ENCODE measurements at places on chromosomes 2 and 18.

DNA sequence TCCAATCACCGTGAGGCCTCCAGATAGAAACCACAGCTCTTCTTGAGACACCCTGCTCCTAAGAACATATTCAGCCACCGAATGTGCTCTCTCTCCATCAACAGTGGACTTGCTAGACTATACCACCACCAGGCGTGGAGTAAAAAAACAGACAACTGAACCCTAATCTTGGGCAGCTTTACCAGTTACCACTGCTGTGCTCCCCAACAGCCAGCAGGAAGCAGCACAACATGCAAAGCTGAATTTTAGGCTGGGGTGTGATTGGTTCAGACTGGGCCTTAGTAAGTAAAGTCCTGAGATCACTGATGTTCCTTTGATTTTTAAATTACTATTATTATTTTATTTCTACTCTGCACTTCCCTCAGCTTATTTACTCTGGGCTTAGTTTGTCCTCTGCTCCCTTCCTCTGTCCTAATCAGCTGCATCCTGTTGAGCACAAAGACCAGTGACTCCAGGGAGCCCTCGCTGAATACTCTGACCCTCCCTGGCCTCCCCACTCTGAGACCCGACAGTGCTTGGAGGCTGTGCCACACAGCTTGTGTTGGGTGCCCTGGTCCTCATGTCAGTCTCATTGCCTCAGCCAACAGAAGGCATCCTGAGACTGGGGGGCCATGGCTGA is 21.9 kb downstream of the MRPL35 start:
- DNase-seq: peak; percentile 59

DNA sequence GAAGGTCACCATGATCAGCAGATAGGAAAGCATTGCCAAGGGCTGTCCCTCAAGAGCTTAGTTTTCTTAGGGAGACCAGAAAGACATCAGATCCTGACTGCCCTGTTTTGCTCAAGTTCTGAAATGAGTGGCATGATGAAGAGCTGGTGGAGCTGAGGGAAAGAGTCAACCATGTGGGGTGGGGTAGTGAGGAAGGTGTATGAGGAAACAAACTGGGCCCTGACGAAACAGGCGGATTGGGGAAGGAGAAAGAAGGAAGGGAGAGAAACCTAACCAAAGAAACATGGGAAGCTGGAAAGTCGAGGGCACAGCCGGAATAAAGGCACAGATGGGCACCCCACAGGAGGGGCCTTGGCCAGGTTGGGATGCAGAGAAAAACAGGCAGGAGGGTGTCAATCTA is 8.0 kb downstream of the TGOLN2 start:
- DNase-seq: no peak

DNA sequence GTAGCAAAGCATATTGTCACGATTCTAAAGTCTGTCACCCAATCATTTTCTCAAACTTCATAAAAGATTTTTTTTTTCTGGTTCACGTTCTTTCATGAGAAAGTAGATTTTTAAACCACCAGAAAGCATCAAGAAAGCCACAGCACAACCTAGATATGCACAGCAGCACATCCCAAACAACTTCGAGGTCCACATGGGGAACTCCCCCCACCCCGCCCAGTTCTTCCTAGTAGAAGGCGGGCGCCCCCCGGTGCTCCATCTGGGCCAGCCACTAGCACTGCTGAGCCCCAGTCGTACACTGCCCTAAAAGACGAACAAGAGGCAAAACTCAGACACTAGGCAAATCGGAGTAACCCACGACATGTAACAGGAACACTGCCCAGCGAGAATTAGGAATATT is 15.5 kb downstream of the HDLBP start:
- DNase-seq: peak; percentile 43

DNA sequence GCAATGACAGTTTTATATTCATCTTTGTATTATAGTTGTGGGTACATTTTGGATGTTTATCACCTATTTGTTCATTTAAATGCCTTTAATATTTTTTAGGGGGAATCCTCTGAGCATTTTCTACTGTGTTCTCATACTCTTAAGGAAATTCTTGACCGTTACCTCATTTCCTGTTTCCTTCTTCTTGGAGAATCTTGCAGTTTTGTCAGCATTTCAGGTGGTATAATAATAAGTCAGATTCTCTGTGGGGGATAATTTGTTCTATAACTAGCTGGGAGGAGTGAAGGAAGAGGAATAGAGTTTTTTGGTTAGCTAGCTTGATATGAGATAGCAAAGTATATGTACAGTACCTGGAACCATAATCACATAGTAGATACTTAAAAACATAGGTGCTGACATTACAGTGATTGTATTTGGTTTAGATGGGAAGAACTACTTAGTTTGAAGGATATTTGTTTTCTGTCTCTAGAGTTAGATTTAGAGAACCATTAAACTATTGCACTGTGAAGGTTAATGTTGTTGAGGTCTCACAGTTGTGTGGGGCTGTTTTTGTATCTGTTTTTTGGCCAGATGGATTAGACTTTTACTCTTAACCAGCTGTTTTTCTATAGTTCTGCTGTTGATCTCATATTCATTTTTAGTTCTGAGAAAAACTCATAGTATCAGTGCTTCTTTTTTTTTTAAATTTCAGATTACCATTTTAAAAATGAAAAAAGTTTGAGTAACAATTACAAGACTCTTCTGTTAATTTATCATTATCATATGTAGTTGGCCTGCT is 14.2 kb downstream of the MTX2 start:
- no peak for DNase-seq

DNA sequence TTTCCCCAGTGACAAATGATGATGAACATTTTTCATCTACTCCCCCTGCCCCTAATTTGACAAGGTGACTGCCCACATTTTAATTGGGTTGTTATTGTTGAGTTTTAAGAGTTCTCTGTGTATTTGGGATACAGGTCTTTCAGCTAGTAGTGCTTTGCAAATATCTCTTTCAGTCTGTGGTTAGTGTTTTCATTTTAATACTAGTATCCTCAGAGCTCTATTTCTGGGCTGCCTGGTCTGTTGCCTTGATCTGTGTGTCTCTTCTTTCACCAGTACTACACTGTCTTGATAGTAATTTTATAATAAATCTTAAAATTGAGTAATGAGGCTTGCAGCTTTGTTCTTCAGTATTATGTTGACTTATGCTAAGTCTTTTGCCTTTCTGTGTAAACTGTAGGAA is 19.7 kb downstream of the EIF5B start:
- no peak for DNase-seq

DNA sequence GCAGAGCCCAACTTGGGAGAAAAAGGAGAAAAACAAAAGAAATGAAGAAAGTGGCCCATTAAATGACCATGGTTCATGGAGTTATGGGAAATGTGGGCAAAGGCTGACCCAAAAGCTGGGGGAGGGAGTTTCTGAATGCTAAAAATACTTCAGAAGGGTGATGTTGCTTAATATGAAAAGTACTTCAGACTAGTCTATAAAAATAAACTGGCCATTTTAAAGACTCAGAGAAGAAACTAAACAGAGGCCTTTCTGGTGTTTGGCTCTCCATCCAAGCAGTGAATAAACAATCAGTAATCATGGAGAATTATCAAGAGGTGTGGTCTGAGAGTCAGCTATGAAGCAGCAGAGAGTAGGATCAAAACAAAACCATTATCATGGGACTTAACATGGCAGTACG is 160.8 kb upstream of the MAPRE2 start:
- no peak for DNase-seq

DNA sequence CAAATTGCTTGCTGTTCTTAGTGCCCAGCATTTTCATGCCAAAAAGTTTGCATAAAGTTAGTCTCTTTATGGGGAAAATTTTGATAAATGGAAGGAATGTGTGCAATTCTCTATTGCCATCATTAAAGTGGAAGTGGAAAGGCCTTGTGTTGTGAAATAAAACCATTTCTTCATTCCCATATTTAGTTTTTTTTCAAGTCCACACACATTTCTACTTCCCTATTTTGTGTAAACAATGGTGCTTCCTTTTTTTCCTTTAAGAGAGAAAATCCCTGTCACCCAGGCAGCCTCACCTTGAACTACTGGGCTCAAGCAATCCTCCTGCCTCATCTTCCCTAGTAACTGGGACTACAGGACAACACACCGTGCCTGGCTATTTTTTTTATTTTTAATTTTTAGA is 42.3 kb upstream of the NCOA1 start:
- DNase-seq: no peak

DNA sequence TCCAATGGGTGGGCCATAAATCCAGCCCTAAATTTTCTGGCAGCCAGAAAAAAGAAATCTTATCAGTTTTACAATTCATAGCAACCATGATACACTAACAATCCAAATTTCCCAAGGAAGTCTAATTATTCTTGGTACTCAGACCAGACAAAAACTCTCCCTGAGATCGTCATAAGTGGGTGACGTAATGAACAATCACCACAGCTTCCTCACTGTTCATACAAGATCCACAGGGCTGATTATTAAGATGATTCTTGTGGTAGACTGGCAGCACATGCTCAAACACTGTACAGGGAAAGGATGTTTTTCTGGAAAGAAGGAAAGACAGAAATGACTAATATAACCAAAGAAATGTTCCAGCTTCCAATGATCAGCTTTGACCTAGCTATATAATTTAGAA is 178.3 kb upstream of the CRIM1 start:
- no peak for DNase-seq

GRCh38 chr2:113799375-113799774 is 42.9 kb upstream of the SLC35F5 start:
- no peak for DNase-seq

- no peak for DNase-seq
Observed at GRCh38 chr2:10352972-10353371, 50.3 kb downstream of the HPCAL1 start.

DNA sequence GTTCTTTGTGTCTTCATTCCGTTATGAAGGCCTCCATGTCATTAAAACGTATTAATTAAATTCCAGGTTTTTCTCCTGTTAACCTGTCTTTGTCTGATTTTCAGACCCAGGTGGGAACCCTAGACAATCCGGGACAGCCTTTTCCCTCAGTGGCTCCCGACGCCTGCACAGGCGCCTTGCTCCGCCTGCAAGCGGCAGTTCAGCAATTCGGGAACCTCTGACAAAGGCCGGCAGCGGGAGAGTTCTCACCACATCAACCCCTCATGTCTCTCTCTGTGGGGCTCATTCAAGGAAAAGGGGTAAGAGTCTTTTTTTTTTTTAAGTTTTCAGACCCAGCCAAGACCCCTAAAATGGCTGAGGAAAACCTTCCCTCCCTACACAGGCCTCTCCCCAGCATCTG is 259.8 kb upstream of the SALL3 start:
- no peak for DNase-seq

Data from CD4-positive, alpha-beta T cell treated with Interferon gamma for 1 hour (primary cell).